ENCODE measurements at places on chromosomes 6 and 20. TPM values are rescaled to one million over a fixed set of nuclear protein-coding genes. Genes with fewer than 3 reads are reported as not detected.

The OTOR gene
- polyA plus RNA-seq = not detected

The UBD gene
- 0.48 TPM for polyA plus RNA-seq

The OSBPL2 gene
- 33.4 TPM for polyA plus RNA-seq

The ZNF334 gene
- 38.9 TPM for polyA plus RNA-seq

The OXT gene
- polyA plus RNA-seq = 0.68 TPM

The TFAP2A gene
- 0.85 TPM for polyA plus RNA-seq

The SCRT2 gene
- polyA plus RNA-seq = not detected

DNA sequence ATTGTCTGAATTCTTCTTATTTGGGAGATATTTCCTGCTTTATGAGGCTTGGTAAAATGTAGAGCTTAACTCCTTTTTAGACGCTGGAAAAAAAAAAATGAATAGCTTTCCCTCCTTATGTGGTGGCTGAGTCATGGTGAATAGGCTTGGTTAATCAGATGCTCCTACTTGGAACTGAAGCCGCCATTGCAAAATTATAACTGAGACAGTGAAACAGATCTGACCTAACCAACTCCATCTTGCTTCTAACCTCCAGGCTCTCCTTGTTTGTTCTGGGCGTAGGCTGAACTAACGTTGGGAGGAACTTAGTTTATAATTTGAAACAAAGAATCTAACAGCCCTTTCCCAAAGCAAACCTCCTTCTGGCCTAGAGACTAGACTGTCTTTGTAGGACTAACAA lies 43.2 kb upstream of the PLCB4 start:
- DNase-seq = no peak

- no peak for DNase-seq
These were observed 8.8 kb upstream of the PIM1 start for GRCh38 chr6:37160922-37161778.

- no peak for DNase-seq
These were observed 194.5 kb upstream of the CDYL start for GRCh38 chr6:4581468-4582385.

- DNase-seq = no peak
These were observed 123.3 kb upstream of the B3GAT2 start for GRCh38 chr6:71080133-71080532.

DNA sequence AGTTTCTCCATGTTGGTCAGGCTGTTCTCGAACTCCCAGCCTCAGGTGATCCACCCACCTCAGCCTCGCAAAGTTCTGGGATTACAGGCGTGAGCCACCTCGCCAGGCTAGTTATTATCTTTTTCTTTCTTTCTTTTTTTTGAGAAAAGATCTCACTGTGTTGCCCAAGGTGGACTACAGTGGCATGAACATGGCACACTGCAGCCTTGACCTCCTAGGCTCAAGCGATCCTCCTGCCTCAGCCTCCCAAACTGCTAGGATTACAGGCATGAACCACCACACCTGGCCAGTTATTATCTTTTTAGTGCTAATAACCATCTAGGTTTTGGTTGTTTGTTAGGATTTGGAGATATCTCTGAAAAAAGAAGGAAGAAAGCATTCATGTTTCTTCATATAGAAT lies 35.8 kb upstream of the ZNF217 start:
- DNase-seq = no peak

DNA sequence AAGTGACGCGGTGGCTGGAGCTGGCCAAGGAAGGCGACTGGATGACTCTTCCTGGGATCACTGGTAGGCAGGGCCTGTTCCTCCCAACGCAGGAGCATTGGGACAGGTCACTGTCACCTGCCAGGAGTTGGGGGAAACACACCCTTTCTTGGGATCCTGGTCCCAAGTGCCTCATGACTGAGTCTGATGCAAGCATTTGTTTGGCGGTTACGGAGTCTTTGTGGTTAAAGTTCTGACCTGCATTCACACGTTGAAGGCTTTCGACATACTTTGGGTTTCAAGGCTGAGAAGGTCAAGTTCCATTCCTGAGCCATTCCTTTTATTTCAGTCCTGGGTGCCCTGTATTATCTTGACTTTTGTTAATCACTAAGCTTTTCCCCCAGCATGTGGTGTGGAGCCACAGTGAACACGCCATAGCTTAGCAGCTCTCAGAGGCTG lies 6.0 kb downstream of the PNLDC1 start:
- DNase-seq = no peak

GRCh38 chr6:169654598-169655391 lies 47.0 kb downstream of the WDR27 start:
- DNase-seq = peak; percentile 38

GRCh38 chr20:63309261-63310071 lies 16.5 kb downstream of the COL20A1 start:
- DNase-seq = no peak

- DNase-seq = no peak
These were observed 81.1 kb downstream of the STMND1 start for GRCh38 chr6:17182961-17183360.
